ENCODE measurements at places on chromosomes 16 and 17.

DNA sequence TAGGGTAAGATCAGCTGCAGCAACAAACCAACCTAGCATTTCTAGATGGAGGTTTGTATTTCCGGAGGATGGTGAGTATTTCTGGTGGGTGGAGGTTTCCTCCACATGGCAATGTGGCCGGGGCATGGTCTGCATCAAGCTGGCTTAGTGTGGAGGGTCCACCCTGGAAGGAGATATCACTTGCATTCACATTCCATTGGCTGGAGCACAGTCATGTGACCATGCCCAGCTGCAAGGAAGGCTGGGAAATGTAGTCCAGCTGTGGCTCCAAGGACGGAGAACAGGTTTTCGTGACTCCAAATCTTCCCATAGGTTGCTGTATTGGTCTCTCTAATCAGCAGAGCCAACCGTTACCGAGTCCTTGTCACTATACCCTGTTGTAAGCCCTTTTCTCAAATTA is 68.7 kb downstream of the RAI1 start:
- DNase-seq: no peak

DNA sequence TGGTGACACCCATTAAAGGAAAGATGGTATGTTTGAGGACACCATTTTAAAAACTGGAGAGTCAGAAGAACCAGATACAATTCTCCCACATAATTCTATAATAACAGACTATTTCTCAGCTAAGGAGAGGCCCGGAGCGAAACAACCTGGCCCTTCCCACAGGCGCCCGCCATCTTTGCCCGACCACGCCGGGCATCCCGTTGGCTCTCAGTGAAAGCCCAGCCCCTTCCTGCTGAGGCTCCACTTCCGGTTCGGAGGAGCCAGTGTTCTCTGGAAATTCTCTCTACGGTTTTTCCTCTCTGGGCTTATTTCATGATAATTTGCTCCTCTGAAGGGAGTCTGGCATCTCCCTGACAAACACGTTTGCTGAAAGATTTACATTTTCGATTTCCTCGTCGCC is 175.7 kb downstream of the AXIN2 start:
- DNase-seq: no peak

DNA sequence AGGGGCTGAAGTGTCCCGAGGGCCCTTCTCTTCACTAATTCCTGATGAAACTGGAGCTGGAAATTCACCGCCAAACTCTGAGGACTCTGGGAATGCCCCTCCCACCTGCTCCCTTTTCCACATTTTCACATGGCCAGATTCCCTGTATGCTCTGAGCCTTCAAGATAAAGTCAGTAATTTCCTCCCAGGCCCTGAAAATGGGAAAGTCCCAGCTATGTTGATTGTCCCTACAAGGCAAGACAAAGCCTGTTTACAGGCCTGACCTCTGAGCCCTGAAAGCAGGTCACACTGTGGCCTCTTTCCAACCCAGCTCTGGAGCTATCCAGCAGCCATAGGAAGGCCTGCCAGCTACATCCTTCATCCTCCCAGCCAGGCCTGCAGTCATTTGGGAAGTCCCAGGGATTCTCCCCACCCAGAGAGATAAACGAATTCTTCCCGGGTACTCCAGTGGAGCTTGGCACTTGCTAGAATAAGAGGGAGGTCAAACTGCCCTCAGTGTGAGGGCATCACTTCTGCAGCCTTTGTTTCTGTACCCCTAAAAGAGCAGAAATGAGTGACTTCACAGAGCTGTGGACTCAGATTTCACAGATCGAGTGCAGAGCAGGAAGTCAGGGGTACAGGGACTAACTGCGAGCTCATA is 19.6 kb upstream of the CCL2 start:
- no peak for DNase-seq

- DNase-seq: no peak
Observed at GRCh38 chr17:67276075-67276474, 31.1 kb upstream of the HELZ start.

GRCh38 chr17:28505986-28506665 is at the start of gene FOXN1:
TSS of gene FOXN1 (plus strand) at chr17:28506348. CDS start at chr17:28523970, 17,622 bp downstream.
- DNase-seq: no peak

DNA sequence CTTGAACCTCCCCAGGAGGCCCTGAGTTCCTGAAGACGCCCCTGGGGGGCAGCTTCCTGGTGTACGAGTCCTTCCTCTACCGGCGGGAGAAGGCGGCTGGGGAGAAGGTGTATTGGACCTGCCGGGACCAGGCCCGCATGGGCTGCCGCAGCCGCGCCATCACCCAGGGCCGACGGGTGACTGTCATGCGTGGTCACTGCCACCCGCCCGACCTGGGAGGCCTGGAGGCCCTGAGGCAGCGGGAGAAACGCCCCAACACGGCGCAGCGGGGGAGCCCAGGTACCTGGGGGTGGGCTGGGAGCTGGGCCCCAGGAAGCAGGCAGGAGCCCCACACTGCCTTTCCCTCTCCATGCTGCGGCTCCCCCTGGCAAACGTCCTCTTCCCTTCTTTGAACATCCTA is 22.0 kb downstream of the FLYWCH1 start:
- DNase-seq: no peak

GRCh38 chr17:32288615-32289014 is 23.0 kb downstream of the RHBDL3 start:
- DNase-seq: no peak

DNA sequence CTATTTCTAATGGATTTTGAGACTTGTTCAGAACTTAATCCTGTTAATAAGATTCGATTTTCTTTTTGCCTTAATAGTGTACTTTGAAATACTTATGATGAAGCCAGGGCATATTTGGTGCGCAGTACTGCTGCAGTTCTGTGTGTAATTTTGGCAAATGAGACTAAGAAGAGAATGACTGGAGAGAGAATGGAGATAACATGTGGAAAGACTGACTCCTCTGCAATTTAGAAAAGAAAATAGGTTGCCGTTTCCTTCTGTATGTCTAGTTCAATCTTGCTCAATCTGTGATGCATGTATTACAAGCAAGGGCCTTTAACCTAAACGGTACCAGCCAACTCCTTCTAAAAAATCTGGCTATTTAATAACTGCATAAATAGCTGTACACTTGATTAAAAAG is 285.1 kb upstream of the CDH11 start:
- DNase-seq: no peak

DNA sequence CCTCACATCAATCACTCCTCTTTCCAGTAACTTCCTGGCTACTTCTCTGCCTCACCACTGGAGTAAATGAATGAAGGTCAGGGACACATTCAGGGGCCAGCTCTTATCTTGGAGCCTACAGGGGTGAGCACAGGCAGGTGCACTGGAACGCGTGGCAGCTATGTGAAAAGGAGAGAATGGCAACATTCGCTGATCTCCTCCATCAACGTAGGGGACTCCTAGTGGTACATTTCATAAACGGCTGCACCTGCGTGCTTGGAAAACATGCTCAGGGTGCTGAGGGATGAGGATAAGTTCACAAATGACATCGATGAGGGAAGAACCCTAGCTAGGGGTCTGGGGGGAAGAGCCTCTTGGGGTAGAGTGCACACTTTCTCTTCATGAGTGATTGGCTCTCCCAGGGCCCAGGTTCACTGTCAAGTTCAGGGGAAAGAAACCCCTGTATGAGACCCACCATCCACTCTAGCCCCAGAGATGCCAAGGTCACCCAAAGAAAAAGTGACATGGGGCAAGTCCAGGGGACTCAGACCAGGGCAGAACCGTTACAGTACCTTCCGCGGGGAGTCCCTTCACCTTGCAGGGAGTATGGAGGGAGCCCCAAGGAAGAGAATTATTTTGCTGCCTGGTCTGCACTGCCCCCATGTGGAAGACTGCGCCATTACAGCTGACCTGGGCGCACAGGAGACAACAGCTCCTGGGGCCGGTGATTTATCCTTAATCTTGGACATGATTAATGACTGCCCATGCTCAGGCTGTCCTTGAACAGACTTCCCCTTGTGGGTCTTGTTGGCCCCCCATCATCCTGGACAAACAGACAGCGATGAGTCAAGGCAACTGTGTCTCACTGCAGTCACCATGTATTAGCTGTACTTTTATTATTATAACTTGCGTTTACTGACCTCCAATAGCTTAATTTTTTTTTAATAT is 30.1 kb downstream of the VAC14 start:
- DNase-seq: peak; percentile 36

GRCh38 chr17:79631640-79632431 is 21.0 kb upstream of the RBFOX3 start:
- peak; percentile 1 for DNase-seq

DNA sequence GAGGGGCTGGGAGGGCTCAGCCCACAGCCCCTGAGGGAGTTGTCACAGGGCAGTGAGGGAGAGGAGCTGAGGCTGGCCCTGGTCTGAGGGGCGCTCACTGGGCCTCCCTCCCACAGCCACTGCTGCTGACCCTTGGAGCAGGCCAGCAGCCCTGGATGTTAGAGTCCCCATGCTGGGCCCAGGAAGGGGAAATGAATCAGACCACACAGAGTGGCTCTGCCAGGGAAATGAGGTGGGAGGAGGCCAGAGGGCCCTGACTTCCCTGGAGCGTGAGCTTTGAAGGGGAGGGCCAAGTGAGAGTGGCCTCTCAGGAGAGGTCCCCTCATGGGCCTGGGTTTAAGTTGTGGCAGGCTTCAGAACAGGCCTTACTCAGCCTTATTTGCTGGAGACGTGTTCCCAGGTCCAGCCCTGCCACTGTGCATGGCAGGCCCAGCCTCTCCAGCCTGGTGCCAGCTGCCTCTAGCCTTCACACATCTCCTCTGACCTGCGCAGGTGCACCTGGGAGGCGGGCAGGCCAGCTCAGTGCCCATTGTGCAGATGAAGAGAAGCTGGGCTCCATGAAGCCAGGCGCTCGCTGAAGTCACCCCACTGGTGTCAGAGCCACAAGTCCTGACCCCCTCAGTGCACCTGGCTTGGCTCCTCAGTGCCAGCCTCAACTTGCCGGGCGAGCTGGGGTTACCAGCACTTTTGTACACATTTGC is 15.4 kb downstream of the GPT2 start:
- DNase-seq: no peak

- DNase-seq: no peak
Observed at GRCh38 chr17:61251939-61252865, 147.4 kb upstream of the TBX2 start.

GRCh38 chr16:14486520-14487303 is 143.3 kb downstream of the PARN start:
- DNase-seq: no peak

GRCh38 chr16:24789881-24790280 is 55.9 kb upstream of the SLC5A11 start:
- DNase-seq: no peak

- no peak for DNase-seq
Observed at GRCh38 chr17:73045724-73046123, 46.8 kb downstream of the SLC39A11 start.

GRCh38 chr17:43615330-43616028 is 46.2 kb downstream of the MEOX1 start:
- DNase-seq: no peak

DNA sequence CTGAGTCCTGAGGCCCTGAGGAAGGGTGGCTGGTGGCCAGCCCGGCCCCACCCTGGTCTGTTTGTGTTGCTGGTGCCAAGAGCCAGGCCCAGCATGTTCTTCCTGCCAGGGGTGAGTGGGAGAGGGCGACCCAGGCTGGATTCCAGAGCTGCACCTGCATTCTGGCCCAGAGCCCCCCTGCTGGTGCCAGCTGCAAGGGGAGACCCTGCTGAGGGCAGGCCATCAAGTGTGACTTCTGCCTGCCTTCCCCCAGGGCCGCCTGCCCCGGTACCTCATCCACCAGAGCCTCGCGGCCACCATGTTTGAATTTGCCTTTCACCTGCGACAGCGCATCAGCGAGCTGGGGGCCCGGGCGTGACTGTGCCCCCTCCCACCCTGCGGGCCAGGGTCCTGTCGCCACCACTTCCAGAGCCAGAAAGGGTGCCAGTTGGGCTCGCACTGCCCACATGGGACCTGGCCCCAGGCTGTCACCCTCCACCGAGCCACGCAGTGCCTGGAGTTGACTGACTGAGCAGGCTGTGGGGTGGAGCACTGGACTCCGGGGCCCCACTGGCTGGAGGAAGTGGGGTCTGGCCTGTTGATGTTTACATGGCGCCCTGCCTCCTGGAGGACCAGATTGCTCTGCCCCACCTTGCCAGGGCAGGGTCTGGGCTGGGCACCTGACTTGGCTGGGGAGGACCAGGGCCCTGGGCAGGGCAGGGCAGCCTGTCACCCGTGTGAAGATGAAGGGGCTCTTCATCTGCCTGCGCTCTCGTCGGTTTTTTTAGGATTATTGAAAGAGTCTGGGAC is 2.4 kb upstream of the TCAP start:
- DNase-seq: no peak

- no peak for DNase-seq
Observed at GRCh38 chr17:1796800-1797199, 32.9 kb downstream of the SMYD4 start.

DNA sequence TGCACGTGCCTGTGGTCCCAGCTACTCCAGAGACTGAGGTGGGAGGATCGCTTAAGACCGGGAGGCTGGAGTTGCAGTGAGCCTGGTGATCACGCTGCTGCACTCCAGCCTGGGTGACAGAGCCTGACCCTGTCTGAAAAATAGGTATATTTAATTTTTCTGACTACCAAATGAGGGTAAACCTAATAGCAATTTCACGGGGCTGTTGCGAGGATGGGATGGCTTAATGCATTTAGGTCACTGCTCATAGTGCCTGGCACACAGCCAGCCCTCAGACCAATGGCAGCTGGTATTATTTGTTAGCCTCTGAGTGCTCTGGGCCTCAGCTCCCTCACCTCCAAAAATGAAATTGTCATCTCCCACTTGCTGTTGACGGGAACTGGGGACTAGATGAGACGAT is 5.9 kb upstream of the CDIP1 start:
- no peak for DNase-seq

- no peak for DNase-seq
Observed at GRCh38 chr16:16938009-16938408, 532.8 kb downstream of the XYLT1 start.

- no peak for DNase-seq
Observed at GRCh38 chr16:53142823-53143568, 88.2 kb downstream of the CHD9 start.

DNA sequence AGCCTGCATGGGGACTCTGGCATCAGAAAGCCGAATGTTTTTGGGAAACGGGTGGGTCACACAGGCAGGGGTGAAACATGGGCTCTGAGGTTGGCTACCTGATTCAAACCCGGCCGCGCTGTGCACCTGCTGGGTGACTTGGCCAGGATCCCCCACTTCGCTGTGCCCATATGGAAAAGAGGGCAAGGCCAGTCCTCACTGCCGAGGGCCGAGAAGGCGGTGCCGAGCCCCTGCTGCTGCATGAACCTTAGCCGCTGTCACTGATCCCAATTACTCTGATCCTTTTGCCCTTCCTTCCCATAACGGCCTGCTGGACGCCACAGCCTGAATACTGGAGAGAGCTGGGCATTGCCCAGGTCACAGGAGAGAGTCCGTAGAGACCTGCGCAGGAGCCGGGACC is 17.7 kb downstream of the KDM8 start:
- DNase-seq: no peak

Measured in activated B cell treated with CpG ODN at 0.5 μM for 24 hours (primary cell).